ENCODE measurements at places on chromosomes 2 and 18.

GRCh38 chr2:67828066-67828465 is 234.7 kb downstream of the C1D start:
- no peak for DNase-seq

- no peak for DNase-seq
Measured at GRCh38 chr18:21918693-21919092, 178.1 kb downstream of the MIB1 start.

GRCh38 chr2:156017341-156017885 is 315.1 kb downstream of the NR4A2 start:
- DNase-seq = no peak

DNA sequence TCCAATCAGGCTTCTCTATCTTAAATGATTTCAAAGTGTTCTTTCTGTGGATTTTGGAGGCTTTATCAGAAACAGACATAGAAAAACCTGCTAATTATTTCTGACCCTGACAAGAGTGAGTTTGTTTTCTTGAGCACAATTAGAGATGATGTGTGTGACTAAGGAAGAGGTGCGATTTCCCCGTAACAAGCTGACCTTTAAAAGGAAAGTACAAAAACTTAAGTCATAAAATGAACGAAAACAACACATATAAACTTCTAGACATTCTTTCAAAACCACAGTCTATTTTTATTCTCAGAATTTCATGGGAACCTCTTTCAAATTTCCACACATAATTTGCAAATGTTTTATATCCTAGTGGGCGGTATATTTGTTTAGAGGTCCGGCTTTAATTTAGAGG is 604.8 kb downstream of the CPS1 start:
- no peak for DNase-seq

GRCh38 chr18:67776929-67777328 is 260.4 kb upstream of the DSEL start:
- no peak for DNase-seq

- DNase-seq = no peak
Measured at GRCh38 chr2:16162491-16163040, 222.2 kb downstream of the MYCN start.

- DNase-seq = no peak
Measured at GRCh38 chr2:54949431-54949830, 100.8 kb downstream of the RTN4 start.

GRCh38 chr18:3218819-3219218 is 949 bp downstream of the MYOM1 start:
- DNase-seq = no peak

GRCh38 chr18:77056344-77057005 is 76.1 kb downstream of the MBP start:
- DNase-seq = no peak

- no peak for DNase-seq
Measured at GRCh38 chr18:11320986-11321385, 171.6 kb upstream of the PIEZO2 start.

DNA sequence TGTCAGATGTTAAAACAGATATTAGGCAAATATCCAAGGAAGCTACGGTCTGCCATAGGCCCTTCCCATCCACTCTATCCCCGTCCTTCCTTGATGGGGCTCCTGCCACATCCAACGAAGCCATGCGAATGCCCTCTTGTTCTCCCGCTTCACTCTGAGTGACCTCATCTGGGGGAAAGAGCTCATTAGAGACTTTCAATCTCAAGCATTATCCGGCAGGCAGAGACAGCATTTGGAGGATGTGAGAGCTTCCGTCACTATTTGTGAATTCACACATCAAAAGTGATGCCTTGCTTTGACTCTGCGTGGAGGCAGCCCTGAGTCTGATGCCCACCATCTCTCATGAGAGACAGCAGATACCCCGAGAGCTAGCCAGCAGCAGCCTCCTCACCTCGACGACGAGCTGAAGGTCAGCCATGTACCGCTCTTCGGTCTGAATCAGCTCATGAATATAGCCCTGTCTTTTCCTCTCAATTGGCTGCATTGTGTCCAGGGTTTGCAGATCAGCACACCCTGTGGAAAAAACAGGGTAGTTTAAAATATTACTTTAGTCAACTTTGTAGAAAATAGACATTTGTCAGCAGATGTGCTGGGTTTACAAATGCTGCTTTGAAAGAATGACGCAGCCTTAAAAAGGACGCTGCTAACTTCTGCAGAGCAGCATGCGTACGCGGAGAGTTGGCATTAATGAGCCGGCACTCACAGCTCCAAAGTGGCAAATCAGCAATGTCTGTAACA is 45.9 kb downstream of the FAM228A start:
- DNase-seq = no peak

DNA sequence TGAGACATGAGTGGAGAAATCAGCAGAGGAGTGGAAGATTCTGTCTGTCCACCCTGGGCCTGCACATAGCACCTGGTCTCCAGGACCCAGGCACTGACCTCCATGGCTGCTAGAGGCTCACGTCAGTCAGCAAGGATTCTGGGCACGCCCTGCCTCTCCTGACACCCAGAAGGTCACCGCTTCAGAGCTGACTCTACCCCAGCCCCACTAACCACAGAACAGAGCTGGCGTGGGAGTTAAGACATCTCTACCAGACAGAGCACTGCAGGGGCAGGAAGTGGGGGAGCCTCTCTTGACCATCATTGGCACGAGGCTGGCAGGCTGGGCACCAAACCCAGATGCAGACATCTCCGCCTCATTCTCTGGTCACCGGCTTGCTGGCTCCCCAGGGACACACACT is 3.0 kb downstream of the ADCY3 start:
- DNase-seq = no peak

GRCh38 chr2:108585436-108585835 is 51.2 kb downstream of the LIMS1 start:
- no peak for DNase-seq

DNA sequence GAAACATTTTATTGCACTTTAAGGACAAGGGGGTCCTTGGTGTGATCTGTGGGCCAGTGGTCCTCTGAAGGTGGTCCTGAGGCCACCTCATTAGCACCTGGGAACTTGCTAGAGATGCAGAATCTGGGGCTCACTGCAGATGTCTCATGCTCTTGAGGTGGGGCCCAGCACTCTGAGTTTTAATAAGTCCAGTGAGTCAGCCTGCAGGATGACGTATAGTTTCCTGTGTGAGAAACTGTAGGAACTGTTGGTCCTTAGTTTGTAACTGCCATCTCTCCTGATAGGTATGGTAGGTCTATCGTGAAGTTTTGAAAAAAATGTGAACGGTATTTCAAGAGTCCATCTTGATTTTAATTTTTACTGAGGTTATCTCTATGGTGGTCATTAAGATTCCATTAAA is 2.8 kb downstream of the TRPM8 start:
- DNase-seq = no peak

- no peak for DNase-seq
Measured at GRCh38 chr18:70249118-70249517, 39.7 kb upstream of the SOCS6 start.

- no peak for DNase-seq
Measured at GRCh38 chr2:19937004-19937403, 35.2 kb upstream of the TTC32 start.

- DNase-seq = no peak
Measured at GRCh38 chr2:99442837-99443236, 47.0 kb downstream of the REV1 start.

DNA sequence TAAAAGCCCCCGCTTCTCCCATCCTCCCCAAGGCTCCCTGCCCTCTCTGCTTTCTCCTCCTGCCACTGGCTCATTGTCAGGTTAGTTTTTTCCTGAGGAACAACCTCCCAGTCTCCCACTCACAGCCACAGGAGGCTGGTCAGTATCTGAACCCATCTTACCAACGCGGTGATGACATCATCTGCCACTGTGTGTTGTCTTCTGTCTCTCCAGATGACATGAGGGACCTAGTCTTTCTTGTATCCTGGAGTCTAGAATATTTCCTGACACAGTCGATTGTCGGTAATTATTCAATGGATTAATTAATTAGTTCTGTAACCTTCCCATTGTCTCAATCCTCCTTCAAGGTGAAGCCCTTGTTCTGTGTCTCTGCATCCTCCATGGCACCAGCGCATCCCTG is 290.2 kb downstream of the GALR1 start:
- no peak for DNase-seq

- DNase-seq = no peak
Measured at GRCh38 chr2:32200814-32201213, 35.1 kb downstream of the SLC30A6 start.

DNA sequence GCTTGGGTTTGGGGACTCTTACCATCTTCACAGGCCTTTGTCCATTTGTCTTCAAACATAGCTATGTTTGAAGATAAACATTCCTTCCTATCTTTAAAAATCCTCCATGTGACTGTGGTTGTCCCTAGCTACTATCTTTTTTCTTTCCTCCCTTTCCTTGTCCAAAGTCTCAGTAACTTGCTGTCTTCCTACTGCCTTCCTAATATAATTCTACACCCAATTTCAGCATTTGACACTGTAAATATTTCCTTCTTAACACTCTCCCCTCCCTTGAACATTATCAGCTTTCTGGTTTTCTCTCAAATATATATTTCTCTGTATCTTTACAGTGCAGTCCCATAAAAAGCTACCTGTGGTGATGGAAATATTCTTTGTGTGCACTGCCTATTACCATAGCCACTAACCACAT is 5.3 kb upstream of the SP3 start:
- no peak for DNase-seq

DNA sequence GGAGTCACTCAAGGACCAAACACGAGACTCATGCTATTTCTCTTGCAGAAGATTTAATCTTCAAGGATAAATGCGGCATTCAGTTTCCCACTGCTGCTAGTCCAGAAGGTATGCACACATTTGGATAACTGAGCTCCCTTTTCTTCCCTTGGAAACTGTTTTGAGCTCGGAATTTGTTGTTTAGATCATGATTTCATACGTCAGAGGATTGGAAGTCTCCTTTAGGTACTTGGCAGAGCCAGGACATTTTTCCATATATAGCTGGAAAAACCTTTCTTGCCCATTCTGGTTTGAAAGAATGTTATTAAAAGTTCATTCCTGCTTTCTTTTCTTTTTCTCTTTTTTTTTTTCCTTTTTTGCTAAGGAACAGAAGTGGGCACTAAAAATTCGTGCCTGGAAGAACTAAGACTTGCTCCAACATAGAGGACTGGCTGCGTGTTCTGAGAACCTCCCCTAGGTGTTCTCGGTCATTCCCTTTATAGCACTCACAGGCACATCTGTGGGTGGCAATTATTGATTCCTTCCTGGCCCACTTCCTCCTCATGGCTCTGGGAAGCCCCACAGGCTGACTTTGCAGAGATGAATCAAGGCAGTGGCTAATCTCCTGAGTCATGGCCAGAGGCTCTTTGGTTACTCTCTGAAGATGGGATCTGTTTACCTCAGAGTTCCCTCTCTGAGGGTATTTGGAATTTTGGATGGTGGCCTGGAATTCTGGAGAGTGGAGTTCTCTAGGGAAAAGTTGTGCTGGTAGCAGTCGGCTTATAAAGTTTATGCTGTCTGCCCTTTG is 104.8 kb downstream of the PLCL1 start:
- DNase-seq = no peak

GRCh38 chr2:63562751-63563150 is 25.5 kb downstream of the WDPCP start:
- DNase-seq = no peak

DNA sequence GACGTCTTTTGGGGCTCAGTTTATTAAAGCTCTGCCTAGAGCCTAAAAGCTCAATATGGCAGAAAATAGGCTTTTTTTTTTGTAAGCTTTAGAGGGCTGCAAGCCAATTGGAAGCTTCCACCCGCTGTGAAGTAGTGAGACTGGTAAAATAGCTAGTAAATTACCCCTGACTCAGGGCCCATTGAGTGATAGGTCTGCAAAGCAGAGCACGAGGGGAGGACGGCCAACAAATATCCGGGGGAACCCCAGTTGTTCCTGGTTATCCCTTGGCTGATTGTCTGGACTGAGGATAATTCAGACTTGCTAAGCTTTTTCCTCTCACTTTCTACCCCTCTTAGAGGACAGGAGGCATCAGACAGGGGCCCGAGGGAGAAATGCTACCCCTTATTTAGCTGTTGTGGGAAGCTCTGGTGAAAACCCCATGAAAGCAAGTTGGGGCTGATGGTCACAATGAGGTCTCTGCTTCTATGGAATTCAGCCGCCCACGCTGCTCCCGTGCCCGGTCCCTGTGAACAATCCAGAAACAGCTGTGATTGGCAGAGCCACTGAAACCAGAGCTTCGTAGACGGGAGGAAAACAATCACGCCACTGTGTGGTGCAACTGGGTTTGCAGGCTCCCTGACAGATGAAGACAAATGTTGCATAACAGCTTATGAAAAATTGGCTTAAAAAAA is 141.9 kb upstream of the LGALSL start:
- peak; percentile 61 for DNase-seq

DNA sequence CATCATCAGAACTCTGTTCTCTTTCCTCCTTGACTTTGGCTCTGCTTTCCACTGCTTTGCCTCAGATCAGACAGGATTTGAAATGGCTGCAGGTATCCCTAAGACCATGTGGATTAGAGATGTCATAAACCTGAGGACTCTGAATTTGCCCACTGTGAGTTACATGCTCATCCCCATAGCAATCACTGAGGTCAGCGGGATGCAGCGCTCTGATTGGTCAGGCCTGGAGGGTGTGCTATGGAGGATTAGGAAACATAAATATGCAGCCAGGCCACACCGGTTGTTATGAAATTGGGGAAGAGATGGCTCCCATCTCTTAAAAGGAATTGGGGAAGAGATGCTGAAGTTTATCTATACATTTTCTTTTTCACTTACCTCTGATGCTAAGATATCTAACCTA is 73.7 kb upstream of the DNAJC10 start:
- DNase-seq = peak; percentile 36

- DNase-seq = no peak
Measured at GRCh38 chr2:41930807-41931566, 116.8 kb upstream of the PKDCC start.

DNA sequence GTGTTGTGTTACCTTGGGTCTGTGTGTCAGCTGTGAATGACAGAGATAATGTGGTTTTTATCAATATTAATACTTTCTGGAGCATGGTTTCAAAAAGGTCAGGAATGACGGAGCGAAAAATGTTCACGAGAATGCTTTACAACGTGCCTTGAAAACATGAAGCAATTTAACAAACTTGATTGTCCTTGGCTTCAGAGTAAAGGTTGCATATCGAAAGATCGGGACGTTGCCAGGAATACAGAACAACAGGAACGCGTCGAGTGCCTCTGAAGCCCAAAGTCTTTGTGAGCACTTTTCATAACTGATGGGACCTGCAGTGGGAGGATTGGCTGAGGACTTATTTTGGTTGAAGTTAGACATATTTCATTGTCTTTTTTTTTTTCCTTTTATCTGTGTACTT is 206.1 kb downstream of the ZNF407 start:
- DNase-seq = no peak

DNA sequence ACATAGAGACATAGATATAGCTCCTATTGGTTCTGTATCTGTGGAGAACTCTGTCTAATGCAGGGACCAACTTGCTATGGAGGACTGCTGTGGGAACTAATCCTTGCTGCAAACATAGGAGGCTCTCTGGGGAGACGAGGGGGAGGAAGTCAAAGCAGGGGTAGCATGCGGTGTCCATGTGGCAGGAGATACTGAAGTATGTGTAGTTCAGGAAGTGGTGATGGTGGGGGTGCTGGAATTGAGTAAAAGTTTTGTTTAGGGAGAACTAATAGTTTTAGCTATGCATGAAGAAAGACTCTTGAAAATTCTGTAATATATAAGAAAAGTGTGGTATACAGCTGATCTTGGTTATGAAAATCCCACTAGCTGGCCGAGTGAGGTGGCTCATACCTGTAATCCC is 62.0 kb downstream of the ANKRD44 start:
- no peak for DNase-seq

GRCh38 chr2:14418115-14418514 is 214.4 kb upstream of the LRATD1 start:
- no peak for DNase-seq

Data from heart right ventricle (tissue), 16 donors.